ENCODE measurements at places on chromosomes 4 and X. TPM values are rescaled to one million over a fixed set of nuclear protein-coding genes. Genes with fewer than 3 reads are reported as not detected.

DNA sequence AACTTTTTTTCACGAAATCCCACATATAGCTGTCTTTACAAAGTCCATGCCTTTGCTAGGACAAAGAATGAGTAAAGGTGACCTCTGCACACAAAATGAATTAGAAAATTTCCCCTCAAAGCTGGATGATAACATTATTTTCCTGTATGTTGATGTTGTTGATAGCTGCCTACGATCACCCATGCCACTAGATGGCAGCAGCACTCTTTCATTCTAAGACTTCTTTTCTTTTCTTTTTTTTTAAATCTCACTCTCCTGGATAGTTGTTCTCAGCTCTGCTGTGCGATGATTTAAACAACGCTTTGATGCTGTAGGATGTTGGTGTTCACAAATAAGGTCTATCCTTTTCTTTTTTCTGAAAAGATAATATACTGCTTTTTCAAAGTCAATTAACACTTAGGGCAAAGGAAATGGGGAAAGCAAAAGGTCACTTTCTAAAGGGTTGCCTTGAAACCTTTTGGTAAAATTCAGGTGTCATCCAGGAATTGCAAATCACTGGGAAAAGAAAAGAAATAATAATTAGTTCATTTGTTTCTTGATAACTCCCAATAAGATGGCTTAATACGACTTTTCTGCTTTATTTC is 266.8 kb downstream of the C4orf33 start:
- peak; percentile 87 for DNase-seq

DNA sequence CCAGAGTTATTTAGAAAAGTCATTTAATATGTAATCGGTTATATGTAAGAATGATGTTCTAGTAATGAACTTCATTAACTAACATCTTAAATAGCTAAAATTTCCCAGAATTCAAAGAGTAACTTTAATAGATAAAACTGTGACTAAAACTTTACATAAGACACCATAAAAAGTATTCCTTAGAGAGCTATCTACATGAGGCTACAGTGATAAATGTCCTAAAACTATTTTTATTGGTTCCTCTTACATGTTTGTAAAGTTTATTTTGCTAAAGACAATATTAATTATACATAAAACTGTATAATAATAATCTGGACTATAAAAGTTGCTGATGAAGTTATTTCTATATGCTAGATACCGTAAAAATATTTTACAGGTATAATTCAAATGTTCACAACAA is 897.7 kb upstream of the EPHA5 start:
- DNase-seq: no peak

The MAGT1 gene
- 142 TPM for total RNA-seq

The SRPX2 gene
- 22.0 TPM for total RNA-seq

DNA sequence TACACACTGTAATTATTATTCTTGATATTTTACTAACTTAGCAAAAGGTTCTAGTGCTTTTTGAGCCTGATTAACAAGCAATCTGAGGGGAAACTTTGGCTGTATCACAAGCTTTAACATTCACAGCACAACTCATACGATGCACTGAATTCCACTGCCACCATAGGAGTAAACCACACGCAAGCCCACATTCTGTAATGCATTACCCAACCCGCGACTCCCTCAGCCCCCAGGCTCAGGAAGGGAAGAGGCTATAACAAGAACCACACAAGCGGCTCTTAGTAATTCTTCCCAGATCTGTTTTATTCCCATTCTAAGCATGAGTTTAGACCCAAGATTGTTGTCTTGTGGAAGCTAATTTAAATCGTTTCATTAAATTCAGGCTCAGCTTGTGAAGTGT is 138.5 kb upstream of the TBL1X start:
- no peak for DNase-seq

The PCSK1N gene
- total RNA-seq: 0.42 TPM

The NLGN4X gene
- total RNA-seq: 0.34 TPM

The XAGE1A gene
- total RNA-seq: not detected

The WDR17 gene
- 0.51 TPM for total RNA-seq

The SPANXB1 gene
- not detected for total RNA-seq

DNA sequence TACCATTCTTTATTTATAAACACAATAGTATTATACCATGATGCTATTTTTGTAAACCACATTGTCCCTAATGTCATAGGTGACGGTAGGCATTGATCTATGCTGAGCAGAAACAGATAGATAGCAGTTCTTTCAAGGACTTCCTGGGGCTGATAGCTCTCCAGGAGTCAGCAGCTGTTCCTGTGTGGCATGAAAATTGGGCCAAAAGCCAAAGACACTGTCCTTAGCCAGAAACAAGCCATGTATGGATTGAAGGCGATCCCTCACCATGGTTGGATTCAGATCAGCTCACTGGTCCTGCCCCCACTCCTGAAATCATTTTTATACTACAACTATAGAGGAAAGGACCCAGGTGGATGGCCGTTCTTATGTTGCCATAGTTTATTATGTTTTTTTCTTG is 53.6 kb downstream of the DDX60 start:
- no peak for DNase-seq

DNA sequence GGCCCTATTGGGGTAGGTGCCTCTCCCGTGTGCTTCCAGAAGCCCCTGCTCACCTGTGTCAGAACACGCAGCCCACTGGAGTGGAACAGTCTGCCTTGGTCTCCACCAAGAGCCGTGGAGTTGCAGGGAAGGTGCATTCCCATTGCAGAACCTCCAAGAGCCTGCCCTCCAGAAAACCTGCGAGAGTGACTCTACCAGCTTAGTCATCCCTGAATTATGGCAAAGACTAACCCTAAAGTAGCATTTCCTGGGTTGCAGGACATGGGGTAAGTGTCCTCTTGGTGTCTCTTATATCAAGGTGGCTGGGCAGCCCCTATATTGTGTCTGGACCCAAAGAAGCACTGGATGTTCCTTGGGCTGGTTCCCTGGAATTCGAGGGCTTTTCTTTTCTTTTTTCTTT is 224.6 kb downstream of the BCOR start:
- DNase-seq: no peak

DNA sequence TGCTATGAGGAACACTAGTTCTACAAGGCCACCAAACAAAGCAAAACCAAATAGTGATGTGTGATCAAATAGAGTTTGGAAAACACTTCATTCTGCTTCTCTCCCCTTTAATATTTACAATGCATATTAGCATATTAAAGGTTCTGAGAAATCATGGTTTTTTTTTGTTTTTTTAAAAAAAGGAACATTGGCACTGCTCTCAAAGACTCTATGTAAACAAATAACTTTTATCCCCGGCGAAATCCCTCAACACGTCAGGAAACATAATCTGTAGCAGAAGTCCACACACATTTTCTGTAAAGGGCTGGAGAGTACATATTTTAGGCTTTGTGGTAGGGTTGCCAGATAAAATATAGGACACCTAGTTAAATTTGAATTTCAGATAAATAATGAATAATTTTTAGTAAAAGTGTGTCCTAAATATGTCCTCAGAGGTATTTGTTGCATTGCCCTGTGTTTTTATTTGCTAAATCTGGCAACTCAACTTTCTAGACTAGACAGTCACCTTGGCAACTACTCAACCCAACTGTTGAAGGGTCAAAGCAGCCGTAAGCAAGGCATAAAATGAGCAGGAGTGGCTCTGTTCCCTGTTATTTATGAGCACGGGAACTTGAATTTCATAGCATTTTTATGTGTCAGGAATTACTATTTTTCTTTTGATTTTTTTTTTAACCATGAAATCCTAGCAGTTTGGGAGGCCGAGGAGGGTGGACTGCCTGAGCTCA is 8.6 kb downstream of the SPATA4 start:
- no peak for DNase-seq

- DNase-seq: no peak
These were observed 236.0 kb downstream of the ANK2 start for GRCh38 chr4:113285501-113285900.

GRCh38 chr4:57243076-57243475 is 132.9 kb upstream of the IGFBP7 start:
- DNase-seq: no peak

DNA sequence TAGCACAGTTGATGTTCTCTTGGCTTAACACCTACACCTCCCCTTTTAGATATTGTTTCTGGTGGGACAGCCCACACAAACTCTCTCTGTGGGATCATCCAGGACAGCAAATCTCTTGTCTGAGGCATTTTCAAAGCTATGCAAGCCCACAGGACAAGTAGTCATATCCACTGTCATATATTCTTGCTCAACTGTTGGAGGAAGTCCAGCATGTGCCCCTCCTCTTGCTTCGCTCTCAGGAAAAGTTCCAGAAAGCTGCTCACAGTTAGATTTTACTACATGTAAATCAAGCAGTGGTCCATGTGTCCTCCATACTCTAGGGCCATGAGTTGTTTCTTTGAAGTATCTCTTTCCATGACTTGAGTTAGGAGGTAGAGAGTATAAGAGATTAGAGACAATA is 260.7 kb downstream of the INPP4B start:
- DNase-seq: no peak

- DNase-seq: no peak
These were observed 9.1 kb upstream of the VCX3B start for GRCh38 chrX:8455557-8455956.

The ABCB7 gene
- total RNA-seq: 33.3 TPM

DNA sequence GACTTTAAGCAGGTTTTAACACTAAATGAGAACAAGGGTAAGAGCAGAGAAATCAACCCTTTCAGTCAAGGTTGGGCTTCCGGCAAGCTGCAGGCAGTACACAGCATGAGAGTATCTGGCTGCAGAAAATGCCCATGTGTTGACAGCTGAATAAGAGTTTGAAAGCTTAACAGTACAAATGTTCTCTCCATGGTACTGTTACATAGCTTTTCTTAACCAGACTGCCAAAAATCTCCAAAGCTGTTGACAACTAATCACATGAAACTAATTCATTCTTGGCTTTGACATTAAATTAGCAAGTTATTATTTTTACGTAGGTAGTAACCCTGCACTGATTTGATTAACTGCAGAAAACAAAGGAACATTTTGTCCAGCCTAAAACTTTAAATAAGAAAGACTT is 153.5 kb downstream of the SLC10A7 start:
- peak; percentile 40 for DNase-seq

- no peak for DNase-seq
These were observed 8.2 kb downstream of the SLC38A5 start for GRCh38 chrX:48461830-48462229.

- DNase-seq: no peak
These were observed 4.1 kb downstream of the FOXO4 start for GRCh38 chrX:71099736-71100135.

GRCh38 chrX:64204701-64205440 is 637 bp downstream of the AMER1 start:
- peak; percentile 20 for DNase-seq

DNA sequence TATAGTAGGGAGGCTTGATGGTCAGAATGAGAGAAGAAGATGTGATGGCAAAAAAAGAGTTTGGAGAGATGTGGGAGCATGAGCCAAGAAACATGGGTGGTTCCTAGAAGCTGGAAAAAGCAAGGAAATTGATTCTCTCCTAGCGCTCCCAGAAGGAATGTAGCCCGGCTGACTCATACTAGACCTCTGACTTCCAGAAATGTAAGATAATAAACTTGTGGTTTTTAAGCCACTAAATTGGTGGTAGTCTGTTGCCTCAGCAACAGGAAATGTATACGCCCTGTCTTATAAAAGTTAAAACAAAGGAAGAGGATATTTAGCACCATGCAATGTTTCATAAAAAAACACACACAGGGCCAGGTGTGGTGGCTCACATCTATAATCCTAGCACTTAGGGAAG is 182.7 kb upstream of the PCDH7 start:
- DNase-seq: no peak

GRCh38 chr4:17762726-17763125 is 18.7 kb downstream of the FAM184B start:
- peak; percentile 28 for DNase-seq

The RAPGEF2 gene
- 91.4 TPM for total RNA-seq

The KIAA1210 gene
- not detected for total RNA-seq

The LRIT3 gene
- total RNA-seq: 0.17 TPM

GRCh38 chrX:143094417-143095023 is 68.8 kb downstream of the SPANXN4 start:
- no peak for DNase-seq

- DNase-seq: no peak
These were observed 1.8 kb downstream of the SPCS3 start for GRCh38 chr4:176321589-176321988.

The GC gene
- total RNA-seq: not detected

The IL13RA1 gene
- total RNA-seq: 85.4 TPM
